ENCODE measurements at places on chromosomes 6 and 20.

GRCh38 chr20:47306755-47307370 is 49.6 kb downstream of the ZMYND8 start:
- DNase-seq = no peak

DNA sequence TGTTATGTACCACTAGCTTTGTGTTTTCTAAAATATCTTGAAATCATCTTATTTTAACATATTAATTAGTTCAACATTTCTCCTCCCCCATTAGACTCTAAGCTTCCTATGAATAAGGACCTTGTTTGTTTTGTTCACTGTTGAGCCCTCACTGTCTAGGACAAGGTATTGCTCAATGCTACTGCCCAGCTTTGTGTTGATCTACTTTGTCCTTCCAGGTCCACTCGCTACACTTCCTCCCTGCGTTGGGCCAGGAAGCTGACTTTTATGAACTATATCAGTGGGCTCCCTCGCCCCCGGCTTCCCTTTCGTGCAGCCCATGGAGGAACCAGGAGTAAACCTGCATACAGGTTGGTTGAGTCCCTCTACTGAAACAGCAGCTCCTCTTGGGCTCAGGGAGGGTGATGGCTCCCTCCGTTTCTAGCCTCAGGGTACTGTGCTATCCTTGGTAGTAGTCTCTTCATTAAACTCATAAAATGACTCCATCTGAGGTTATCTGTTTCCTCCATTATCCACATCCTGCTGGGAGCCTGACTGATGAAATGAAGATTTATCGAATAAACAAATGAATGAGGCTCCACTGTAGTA is 272.5 kb downstream of the CLIC5 start:
- DNase-seq = no peak

DNA sequence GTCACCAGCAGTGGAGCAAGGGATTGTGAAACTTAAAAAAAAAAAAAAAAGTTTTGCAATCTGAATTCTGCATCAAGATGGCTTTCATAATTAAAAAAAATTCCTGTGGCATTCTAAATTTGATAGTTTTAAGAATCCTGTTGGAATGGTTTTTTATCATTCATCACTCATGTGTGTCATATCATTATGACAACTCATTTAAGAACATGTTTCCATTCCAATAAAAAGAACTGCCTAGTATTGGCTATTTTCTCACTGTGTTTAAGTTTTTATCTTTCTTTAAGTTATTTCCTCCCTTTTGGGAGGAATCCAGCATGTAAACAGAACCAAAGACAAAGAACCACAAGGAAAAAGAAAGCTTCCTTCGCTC is 26.2 kb upstream of the RHAG start:
- DNase-seq = no peak

- no peak for DNase-seq
These were observed 40.7 kb downstream of the PREX1 start for GRCh38 chr20:48786951-48787705.

- no peak for DNase-seq
These were observed 76.8 kb downstream of the NCOA7 start for GRCh38 chr6:125867483-125867942.

GRCh38 chr6:24974182-24975171 is 38.7 kb upstream of the RIPOR2 start:
- DNase-seq = no peak

GRCh38 chr6:157614026-157614568 is 208.9 kb upstream of the SNX9 start:
- no peak for DNase-seq

GRCh38 chr20:32396646-32397160 is 38.6 kb downstream of the ASXL1 start:
- no peak for DNase-seq

- DNase-seq = no peak
These were observed 52.9 kb upstream of the SIRPA start for GRCh38 chr20:1842281-1842680.

- DNase-seq = no peak
These were observed 380.1 kb upstream of the SOX4 start for GRCh38 chr6:21213492-21213891.
